Fibroblast of upper back skin (primary cell): ENCODE measurements at places on chromosomes 4 and X.

GRCh38 chr4:184250795-184251669 lies 33.4 kb upstream of the ENPP6 start:
- peak; percentile 51 for DNase-seq

- DNase-seq: peak; percentile 73
Observed at GRCh38 chr4:158446106-158446505, 75.6 kb upstream of the RXFP1 start.

DNA sequence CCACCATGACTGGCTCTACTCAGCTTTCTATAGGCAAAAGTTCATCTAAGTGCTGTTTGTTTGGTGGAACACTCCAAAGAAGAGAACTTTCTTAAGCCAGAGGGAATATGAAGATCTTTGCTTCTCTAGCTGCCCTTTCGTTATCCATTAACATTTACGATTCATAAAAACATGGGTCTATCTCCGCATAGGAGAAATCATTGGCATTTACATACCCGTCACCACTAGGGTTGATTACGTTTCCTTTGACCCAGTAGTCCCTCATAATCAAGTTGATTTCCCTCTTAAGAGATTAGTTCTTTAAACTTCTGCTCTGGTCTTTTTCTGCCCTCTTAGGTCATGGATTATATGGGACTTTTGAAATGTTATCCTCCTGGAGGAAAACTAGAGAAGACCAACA lies 57.5 kb downstream of the PTCHD1 start:
- DNase-seq: no peak

DNA sequence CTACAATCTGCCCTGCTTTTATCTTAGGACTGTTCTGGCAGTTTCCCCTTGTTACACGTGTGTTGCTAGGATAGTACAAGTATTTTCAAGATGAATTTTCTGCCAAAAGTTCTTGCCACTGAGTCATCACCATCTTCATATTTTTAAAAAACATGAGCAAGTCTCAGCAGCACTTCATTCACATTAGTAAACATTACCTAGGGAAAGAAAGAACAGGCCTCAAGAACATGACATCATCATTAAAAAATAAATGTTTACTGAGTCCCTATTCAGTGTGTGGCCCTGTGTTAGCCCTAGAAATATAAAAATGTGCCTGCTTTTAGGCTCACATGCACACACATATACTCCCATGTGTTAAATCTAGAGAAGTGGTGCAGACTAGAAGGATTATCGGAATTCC lies 18.7 kb upstream of the GPC3 start:
- peak; percentile 79 for DNase-seq

DNA sequence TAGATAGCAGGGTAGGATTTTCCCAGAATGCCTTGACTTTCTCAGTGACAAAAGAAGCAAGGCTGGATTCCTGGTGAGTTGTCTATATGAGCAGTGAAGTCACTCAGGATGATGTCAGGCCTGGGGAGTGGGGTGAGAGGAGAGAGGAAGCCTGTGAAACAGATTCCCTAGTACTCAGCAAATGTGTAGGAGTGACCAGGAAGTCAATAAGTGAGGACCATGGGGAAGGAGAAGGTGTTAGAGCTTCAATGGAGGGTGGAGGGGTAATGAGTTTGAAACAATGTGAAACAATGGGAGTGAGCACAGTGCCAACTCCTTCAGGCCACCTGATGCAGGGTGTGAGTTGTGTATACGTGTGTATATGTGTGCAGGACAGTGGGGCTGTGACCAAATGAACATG lies 2.4 kb upstream of the SLC9A6 start:
- no peak for DNase-seq
